ENCODE measurements at places on chromosomes 3 and 15.
A peak's percentile ranks its signal among the peaks of the same experiment; 100 is the strongest.

DNA sequence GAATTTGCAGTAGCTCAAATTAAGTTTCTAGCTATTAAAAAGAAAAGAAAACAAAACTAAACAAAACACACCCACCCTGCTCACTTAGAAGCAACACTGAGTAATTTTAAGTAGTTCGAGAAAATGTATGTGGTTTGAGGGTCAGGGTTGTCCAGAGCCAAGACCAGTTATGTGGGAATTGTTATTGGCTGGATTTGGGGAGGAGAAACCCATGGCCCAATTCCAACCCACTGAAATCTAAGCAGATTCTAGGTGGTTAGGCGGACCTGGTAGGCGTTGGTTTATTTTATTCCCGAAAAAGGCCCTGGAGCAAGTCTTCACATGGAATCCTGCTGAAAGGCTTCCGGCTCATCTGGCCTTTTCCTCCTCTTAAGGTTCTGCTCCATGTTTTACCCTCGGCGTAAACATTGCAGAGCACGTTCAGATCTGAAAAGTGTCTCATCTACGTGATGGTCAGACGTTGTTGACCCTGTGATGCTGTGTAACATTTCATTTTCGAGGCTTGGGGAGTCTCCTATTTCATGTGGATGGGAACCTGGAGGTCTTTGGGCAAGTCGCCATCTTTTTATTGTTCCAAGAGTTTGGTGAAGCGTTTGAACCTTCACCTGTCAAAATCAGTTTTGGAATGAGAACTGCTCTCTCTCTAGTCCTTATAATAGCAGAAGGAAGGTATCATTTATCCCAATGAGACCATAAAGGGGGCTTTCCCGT is 64.0 kb downstream of the FLNB start:
- H3K36me3 ChIP-seq, result no peaks in the 10 kb centered on the region
- H3K27ac ChIP-seq, result peak overlapping the region; percentile 24
- H3K4me3 ChIP-seq, result no peak overlapping the region
- H3K27me3 ChIP-seq, result no peaks in the 10 kb centered on the region
- peaks cover 21% of the 10 kb centered on the region for H3K4me1 ChIP-seq

DNA sequence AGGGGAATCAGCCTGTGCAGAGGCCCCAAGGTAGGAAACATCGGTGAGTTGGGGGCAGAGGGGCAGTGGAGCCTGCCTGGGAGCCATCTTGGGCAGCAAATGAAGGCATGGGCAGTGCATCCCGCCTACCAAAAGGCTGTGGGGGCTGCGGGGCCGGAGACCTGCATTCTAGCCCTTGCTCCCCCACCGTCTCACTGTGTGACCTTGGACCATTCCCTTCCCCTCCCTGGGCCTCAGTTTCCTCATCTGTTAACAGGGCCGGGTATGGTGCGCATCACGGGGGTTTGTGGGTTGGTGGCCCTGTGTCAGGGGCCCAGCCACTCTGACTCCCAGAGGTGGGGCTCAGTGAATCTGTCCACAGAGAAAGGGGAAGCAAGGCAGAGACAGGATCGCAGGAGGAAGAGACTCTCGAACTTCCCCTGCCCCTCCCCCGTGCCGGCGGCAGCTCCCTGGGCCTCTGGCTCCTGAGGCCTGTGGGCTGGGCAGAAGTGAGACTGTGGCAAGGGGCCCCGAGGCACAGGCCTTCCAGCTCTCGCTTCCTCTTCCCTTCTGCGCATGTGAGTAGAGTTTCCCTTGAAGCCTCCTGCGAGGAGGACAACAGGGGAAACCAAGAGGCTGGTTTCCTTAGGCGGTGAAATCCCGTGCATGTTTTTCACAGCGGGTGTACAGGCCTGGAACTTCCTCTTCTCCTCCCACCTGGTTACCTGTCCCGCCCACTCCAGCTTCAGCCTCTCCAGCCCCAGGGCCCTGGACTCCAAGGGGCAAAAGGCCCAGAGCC is 42.9 kb downstream of the IDH2 start:
- no peaks in the 10 kb centered on the region for H3K4me1 ChIP-seq
- H3K27me3 ChIP-seq, result no peaks in the 10 kb centered on the region
- H3K27ac ChIP-seq, result no peak overlapping the region
- no peak for DNase-seq
- H3K36me3 ChIP-seq, result no peaks in the 10 kb centered on the region

DNA sequence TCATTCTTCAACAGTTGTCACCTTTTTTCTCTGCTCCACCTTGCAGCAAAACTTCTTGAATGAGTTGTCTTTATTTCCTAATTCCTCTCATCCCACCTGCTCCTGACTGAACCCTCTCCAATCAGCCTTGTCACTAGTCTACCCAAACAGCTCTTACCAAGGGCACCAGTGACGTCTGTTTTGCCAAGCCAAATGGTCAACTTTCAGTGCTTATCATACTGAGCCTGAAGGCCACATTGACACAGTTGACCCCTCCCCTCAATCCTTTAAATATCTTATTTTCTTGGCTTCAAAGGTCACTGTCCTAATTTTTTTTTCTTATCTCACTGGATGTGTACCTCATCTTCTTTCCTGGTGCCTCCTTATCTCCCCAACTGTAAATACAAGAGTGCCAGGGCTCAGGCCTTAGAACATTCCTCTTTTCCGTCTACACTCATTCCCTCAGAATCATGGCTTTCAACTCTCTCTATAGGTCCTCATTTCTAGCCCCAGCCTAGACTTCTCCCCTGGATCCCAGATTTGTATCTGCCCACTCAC is 43.2 kb downstream of the CMTM8 start:
- no peaks in the 10 kb centered on the region for H3K36me3 ChIP-seq
- H3K4me1 ChIP-seq, result no peaks in the 10 kb centered on the region
- H3K27ac ChIP-seq, result no peak overlapping the region
- no peaks in the 10 kb centered on the region for H3K27me3 ChIP-seq
- no peak overlapping the region for H3K4me3 ChIP-seq

DNA sequence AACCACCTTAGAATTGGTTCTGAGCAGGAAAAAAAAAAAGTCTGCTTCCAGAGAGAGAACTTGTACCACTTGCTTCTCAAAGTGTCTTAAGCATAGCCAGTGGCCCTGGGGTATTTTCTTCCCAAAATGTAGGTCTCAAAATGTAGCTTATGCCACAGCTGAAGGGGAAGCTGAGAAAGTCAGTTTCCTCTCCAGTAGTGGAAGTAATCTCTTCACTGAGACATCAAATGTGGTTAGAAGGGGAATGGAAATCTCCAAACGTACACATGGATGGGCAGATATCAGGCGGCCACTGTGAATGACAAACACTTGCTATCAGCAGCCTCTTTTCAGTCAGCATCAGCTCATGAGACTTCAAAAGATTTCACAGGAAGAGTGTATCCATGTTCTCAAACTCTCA is 841.2 kb downstream of the TUSC7 start:
- no peak overlapping the region for H3K27ac ChIP-seq
- H3K4me1 ChIP-seq, result peaks cover 6% of the 10 kb centered on the region
- no peak overlapping the region for H3K4me3 ChIP-seq
- no peaks in the 10 kb centered on the region for H3K27me3 ChIP-seq
- DNase-seq, result no peak

DNA sequence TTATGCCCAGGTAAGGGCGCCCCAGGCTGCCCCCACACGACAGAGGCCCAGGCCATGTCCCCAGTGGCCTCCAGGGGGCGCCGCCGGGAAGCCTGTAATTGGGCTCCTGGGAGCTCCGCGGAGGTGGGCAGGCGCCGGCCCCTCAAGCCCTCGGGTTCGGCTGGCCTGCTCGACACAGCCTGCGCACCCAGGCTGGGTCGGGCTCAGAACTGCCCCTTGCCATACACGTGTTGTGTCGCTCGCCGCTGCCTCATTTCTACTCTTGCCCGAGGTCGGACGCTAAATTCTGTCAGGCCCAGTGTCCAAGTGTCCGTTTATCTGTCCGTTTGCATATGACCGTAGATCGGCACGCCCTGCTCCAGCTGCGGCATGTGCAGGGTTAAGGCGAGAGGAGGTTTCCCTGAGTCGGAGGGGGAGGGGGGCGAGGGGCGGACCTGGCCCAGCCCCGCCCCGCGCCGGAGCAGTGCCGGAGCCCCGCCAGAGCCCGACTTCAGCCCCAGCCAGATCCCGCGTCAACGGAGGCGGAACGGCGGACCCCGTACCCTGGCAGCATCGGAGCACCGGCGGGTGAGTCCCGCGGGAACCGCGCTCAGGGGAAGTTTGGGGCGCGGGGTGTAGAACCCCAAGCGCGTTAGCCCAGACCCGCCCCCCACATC is at the start of gene KLHDC8B:
Gene KLHDC8B, plus strand, starts transcription at position 480 of the 656 bp plus-strand sequence. CDS start 1,172 bp downstream, outside the sequence.
- DNase-seq, result peak; percentile 70
- peaks cover 42% of the 10 kb centered on the region for H3K4me1 ChIP-seq
- peak within 1 kb of the TSS; percentile 44 for H3K27ac ChIP-seq
- H3K36me3 ChIP-seq, result no peaks in the 10 kb centered on the region
- no peaks in the 10 kb centered on the region for H3K27me3 ChIP-seq
- H3K4me3 ChIP-seq, result peak within 1 kb of the TSS; percentile 73

DNA sequence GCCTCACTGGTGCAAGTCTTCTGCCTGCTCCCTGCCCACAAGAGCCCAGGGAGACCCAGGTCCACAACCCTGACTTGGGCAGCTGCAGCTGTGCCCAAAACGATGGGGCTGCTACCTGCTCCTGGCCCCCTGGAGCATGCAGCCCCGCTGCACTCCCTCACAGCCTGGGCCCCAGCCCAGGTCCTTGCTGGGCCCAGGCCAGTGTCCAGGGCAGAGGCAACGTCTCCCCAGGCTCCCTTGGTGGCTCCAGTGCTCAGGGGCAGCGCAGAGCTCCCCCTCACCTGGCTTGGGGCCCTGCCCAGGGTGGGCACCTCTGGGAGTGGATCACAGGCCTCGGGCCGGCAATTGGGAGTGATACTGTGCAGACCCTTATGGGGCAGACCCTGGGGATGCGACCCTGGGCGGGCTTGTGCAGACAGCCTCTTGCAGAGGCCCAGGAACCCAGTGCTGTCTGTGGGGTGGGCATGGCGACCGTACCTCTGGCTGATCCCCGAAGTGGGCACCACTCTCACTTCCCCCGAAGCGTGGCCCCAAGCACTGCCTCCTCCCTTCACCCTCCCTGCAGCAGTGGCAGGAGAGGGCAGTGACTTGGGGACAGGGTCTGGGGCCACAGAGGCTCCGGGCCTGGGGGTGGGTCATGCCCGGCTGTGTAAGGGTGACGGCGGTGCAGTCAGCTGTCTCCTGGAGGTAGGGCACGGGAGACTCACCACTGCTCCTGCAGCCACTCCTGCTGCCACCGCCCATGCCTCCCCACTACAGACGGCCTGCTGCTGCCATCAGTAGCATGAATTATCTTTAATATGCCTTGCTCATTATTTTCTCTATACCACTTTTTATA is 255.9 kb downstream of the DOCK3 start:
- DNase-seq, result no peak
- H3K27ac ChIP-seq, result no peak overlapping the region
- no peaks in the 10 kb centered on the region for H3K36me3 ChIP-seq
- H3K27me3 ChIP-seq, result no peaks in the 10 kb centered on the region
- H3K4me1 ChIP-seq, result no peaks in the 10 kb centered on the region

GRCh38 chr15:33377204-33377603 is 66.4 kb downstream of the RYR3 start:
- H3K4me3 ChIP-seq, result no peak overlapping the region
- DNase-seq, result no peak
- no peaks in the 10 kb centered on the region for H3K36me3 ChIP-seq
- no peaks in the 10 kb centered on the region for H3K27me3 ChIP-seq
- no peak overlapping the region for H3K27ac ChIP-seq
- H3K4me1 ChIP-seq, result no peaks in the 10 kb centered on the region

- H3K4me3 ChIP-seq, result no peak overlapping the region
- H3K4me1 ChIP-seq, result no peaks in the 10 kb centered on the region
- no peak overlapping the region for H3K27ac ChIP-seq
- no peaks in the 10 kb centered on the region for H3K36me3 ChIP-seq
- no peak for DNase-seq
- H3K27me3 ChIP-seq, result no peaks in the 10 kb centered on the region
Measured at GRCh38 chr3:192367616-192368015, 359.7 kb downstream of the FGF12 start.

DNA sequence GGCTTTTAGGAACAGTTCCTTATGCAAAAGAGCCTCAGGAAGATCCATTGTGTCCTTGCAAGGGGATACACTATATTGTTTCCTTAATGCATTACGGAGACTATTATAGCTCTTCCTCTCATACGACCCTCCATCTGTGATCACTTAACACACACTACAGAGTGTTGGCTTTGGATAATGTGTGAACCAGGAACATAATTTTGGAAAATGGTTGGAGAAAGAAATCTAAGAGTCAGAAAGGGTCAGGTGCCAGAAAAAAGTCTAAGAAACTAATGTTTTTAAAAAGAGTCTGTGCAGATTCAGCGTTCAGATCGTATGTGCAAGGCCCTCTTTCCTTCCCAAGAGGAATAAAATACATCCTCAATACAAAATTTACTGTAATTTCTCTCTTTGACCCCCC is 27.3 kb downstream of the LRRN1 start:
- no peaks in the 10 kb centered on the region for H3K36me3 ChIP-seq
- no peaks in the 10 kb centered on the region for H3K27me3 ChIP-seq
- H3K27ac ChIP-seq, result no peak overlapping the region
- no peak overlapping the region for H3K4me3 ChIP-seq
- no peak for DNase-seq
- H3K4me1 ChIP-seq, result no peaks in the 10 kb centered on the region

- no peaks in the 10 kb centered on the region for H3K27me3 ChIP-seq
- H3K4me1 ChIP-seq, result no peaks in the 10 kb centered on the region
- no peak overlapping the region for H3K4me3 ChIP-seq
- no peaks in the 10 kb centered on the region for H3K36me3 ChIP-seq
- H3K27ac ChIP-seq, result no peak overlapping the region
Measured at GRCh38 chr3:189053322-189053721, 118.4 kb upstream of the TPRG1 start.

DNA sequence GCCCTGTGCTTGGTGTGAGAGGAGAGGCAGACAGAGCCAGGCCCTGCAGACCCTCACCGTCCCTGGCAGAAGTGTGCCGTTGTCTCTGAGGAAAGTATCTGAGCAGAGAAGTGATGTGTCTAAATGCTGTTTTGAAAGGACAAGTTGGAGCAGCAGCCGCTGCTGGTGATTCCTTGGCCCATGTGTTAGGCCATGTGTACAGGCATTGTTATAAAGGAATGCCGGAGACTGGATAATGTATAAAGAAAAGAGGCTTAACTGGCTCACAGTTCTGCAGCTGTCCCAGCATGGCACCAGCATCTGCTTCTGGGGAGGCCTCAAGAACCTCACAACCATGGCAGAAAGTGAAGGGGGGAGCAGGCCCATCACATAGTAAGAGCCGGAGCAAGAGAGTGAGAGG is 334.6 kb upstream of the ATP10A start:
- no peak overlapping the region for H3K4me3 ChIP-seq
- no peak for DNase-seq
- no peaks in the 10 kb centered on the region for H3K4me1 ChIP-seq
- no peak overlapping the region for H3K27ac ChIP-seq
- no peaks in the 10 kb centered on the region for H3K36me3 ChIP-seq

GRCh38 chr3:43670635-43671522 is 19.9 kb upstream of the ABHD5 start:
- no peak overlapping the region for H3K4me3 ChIP-seq
- no peaks in the 10 kb centered on the region for H3K4me1 ChIP-seq
- DNase-seq, result no peak
- H3K27me3 ChIP-seq, result no peaks in the 10 kb centered on the region
- H3K36me3 ChIP-seq, result no peaks in the 10 kb centered on the region
- H3K27ac ChIP-seq, result no peak overlapping the region

- no peak overlapping the region for H3K4me3 ChIP-seq
- no peaks in the 10 kb centered on the region for H3K36me3 ChIP-seq
- no peak for DNase-seq
- H3K27me3 ChIP-seq, result peaks cover 4% of the 10 kb centered on the region
Measured at GRCh38 chr15:81156324-81156723, 22.3 kb downstream of the CFAP161 start.
